IMR-90 (cell line): ENCODE measurements at places on chromosomes 1 and 21. TPM values are rescaled to one million over a fixed set of nuclear protein-coding genes. Genes with fewer than 3 reads are reported as not detected.

HAX1 gene
- 117 TPM in 2 replicates for polyA plus RNA-seq

FCRL6 gene
- not detected in 2 replicates for polyA plus RNA-seq

PDZK1IP1 gene
- not detected in 2 replicates for polyA plus RNA-seq

TRNP1 gene
- polyA plus RNA-seq = 63.3 and 76.8 TPM in 2 replicates

FLG2 gene
- 0.02 TPM in 1 of 2 replicates, not detected in the other for polyA plus RNA-seq
